ENCODE measurements at places on chromosomes 5 and 9.

GRCh38 chr9:37410969-37411785 is 11.3 kb upstream of the GRHPR start:
- no peak for DNase-seq

- no peak for DNase-seq
These were observed 10.4 kb upstream of the FIBCD1 start for GRCh38 chr9:130949188-130950038.

DNA sequence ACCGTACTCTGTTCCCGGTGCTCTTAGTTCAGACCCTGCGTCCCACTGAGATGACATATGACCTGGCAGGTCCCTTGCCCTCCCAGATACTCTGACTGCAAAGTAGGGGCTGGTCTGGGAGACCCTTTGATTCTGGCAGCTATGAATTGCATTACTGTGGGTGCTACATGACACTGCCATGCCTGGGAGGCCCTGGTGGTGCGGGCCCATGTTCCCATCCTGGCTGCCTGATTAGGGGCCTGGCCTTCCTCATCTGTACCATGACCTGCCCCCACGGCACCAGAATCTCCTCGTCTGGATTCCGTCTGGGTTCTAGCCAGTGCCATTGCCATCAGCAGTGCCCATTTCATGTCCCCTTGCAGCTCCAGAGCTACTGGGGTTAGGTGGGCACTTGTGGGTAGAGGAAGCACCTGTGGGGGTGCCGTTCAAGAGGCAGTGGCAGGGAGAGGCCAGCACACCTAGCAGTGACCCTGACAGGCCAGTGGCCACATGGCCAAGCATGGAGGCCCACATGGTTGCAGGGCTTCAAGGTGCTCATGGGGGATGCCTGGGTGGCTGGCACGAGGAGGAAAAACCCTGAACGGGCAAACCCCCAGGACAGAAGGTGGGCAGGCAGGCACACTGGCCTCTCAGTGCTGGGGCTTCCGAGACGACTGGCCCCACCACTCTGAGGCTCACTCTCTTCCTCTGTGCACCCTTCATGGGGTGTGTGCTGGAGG is 69.7 kb downstream of the PHF2 start:
- DNase-seq, result no peak

DNA sequence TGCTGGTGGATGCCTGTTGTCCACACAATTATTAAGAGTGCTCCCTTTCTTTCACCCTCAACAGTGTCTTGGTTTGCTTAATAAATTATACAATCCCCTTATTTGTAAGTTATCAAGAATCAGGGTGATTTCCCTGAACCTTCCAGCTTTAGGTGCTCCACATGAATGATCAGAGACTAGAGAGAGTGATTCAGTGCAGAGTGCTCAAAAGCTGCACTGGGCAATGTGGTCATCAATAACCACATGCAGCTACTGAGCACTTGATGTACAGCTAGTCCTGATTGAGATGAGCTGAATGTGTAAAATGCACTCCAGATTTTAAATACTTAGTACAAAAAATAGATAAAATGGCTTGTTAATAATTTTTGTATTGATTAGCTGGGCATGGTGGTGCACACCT is 76.8 kb upstream of the TRIO start:
- no peak for DNase-seq

GRCh38 chr5:159187719-159188118 is 21.6 kb downstream of the RNF145 start:
- no peak for DNase-seq

GRCh38 chr5:119343766-119344165 is 12.1 kb upstream of the TNFAIP8 start:
- no peak for DNase-seq

- no peak for DNase-seq
These were observed 32.7 kb downstream of the FAM13B start for GRCh38 chr5:138000102-138000723.

DNA sequence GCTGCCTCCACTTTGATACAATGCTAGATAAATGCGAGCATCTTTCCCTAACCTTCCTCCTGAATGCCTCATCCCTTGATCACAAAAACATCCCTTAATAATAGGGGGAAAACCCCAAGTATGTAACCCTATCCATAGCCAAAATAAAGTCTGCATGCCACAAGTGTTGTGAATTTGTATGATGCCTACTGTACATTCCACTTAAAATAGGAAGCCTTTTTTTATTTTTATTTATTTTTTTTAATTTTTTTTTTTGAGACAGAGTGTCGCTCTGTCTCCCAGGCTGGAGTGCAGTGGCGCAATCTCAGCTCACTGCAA is 207.0 kb downstream of the AOPEP start:
- no peak for DNase-seq

- no peak for DNase-seq
These were observed 151.1 kb downstream of the ARL15 start for GRCh38 chr5:54159153-54159892.

- peak; percentile 18 for DNase-seq
These were observed 24.0 kb downstream of the NNT start for GRCh38 chr5:43627028-43627427.

- DNase-seq, result no peak
These were observed 13.6 kb downstream of the GGTA1 start for GRCh38 chr9:121486043-121486442.

DNA sequence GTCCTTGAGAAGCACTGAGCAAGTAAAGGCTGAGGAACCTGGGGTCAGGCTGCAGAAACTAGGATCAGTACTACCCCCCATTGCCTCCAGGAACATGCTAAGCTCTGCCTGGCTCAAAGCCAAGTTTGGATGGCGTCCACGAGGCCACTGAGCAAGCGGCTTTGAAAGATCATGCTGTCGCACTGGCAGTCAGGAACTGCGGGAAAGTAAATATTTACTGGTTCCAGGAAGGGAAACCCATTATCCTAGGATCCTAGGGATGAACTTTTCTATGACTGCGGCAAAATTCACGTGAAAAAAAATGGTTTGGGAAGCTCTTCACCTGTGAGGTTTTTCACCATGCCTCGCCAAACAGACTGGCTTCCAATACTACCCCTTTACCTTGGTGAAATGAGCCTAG is 75.3 kb upstream of the PJA2 start:
- peak; percentile 93 for DNase-seq

- no peak for DNase-seq
These were observed 229.0 kb downstream of the ELAVL2 start for GRCh38 chr9:23596913-23597634.

DNA sequence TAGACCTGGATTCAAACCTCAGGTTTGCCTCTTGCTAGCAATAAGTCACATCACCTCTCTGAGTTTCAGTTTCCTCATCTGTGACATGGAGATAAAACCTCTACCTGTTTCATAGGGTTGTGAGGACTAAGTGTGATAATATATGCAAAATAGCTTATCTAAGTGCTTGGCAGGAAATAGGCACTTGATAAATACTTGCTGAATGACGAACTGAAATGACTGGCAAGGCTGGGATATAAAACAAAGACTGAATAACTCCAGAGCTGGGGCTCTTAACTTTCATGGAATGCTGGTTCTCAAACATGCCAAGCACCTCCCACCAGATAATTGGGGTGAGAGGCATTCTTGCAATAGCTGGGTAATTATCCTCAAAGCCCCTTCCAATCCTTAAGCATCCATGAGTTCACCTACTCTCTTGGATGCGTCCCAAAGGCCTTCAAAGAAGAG is 87.6 kb downstream of the ADRB2 start:
- no peak for DNase-seq

GRCh38 chr5:138096363-138096762 is 12.5 kb downstream of the WNT8A start:
- no peak for DNase-seq

DNA sequence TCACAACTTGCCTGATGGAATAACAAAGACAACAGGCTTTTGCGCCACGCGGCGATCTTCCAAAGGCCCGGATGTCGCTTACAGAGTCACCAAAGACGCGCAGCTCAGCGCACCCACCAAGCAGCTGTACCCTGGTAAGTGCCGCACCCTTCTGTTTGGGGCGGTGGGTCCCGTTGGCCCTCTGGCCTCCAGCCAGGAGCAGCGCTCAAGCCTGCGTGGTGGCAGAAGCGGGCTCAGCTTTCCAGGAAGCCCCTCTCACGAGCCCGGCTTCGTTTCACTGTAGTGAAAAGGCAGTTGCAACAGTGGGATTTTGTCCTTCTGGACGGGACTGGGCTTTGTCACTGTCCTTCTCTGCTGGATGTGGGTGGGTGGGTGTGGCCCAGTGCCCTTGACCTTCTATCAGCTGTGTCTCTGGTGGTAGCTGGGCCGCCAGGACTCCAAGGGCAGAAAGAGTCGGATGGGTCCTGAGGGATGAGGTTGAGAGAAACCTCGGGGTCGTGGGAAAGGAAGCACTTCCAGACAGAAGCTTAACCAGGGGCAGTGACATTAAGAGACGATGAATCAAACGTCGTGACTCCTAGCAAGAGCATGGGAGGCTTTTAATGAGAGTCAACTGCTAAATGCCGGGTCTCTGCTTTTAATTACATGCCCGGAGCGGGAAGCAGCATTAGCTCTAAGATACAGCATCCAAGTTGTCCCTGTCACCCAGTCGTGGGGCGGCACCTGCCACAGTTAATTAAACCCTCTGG is 49.5 kb downstream of the COL5A1 start:
- DNase-seq, result no peak

GRCh38 chr5:36276864-36277263 is 24.8 kb downstream of the RANBP3L start:
- DNase-seq, result no peak

DNA sequence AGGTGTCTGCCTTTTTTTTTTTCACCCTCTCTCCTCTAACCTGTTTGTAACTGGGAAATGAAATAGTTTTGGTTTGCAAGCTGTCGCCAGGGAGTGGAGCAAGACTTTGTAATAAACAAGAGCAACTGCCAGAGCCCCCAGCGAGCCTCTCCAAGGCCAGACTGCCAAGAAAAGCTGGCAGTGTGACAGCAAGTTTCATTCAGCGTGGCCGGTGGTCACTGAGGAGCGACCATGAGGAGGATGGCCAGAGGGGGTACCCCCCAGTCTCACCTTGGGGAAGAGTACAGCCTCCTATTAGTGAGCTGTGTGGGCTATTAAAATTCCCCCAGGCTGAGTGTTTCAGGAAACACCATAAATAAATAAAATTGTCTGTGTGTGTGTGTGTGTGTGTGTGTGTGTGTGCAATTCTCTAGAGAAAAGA is 49.9 kb downstream of the ZFAND5 start:
- DNase-seq, result no peak

- peak; percentile 39 for DNase-seq
These were observed 6.9 kb upstream of the TPM2 start for GRCh38 chr9:35696520-35697215.

DNA sequence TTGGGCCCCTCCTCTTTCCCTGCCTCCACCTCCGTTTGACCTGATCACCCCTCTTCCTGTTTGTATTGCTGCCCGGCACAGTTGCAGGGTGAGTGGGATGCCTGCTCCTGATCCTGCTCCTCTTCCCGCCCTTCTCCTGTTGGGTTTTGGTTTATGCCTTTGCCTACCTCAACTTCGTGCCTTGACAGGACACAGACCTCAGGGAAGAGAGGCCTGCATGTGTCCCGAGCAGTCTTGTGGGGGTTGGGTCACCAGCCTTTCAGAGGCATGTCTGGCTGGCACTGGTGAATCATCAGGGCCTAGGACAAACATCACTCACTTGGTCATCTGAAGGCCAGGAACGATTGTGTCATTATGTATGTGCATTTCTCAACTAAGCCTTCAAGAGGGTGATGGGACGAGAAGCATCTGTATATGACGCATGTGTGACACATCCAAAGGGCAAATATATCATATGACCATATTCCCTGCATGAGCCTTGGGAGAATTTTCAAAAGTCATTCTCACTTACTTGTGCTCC is 56.9 kb downstream of the NPR3 start:
- DNase-seq, result no peak

GRCh38 chr5:35306716-35307365 is 76.6 kb upstream of the PRLR start:
- no peak for DNase-seq
